ENCODE measurements at places on chromosomes 12 and 14. TPM values are rescaled to one million over a fixed set of nuclear protein-coding genes. Genes with fewer than 3 reads are reported as not detected.

Gene RBM23
- 47.2 TPM for total RNA-seq

Gene AQP6
- 0.31 TPM for total RNA-seq

Gene OR6C1
- total RNA-seq: not detected

Gene TIMM9
- 34.4 TPM for total RNA-seq

- H3K27ac ChIP-seq: no peak overlapping the region
- H3K4me3 ChIP-seq: no peak overlapping the region
- H3K27me3 ChIP-seq: no peaks in the 10 kb centered on the region
- H3K36me3 ChIP-seq: no peaks in the 10 kb centered on the region
- no peaks in the 10 kb centered on the region for H3K4me1 ChIP-seq
These were observed 62.4 kb downstream of the PPM1A start for GRCh38 chr14:60311417-60311816.

- no peaks in the 10 kb centered on the region for H3K4me1 ChIP-seq
- H3K4me3 ChIP-seq: no peak overlapping the region
- H3K27me3 ChIP-seq: no peaks in the 10 kb centered on the region
- no peaks in the 10 kb centered on the region for H3K36me3 ChIP-seq
- no peak overlapping the region for H3K27ac ChIP-seq
These were observed 128.5 kb upstream of the FRMD6 start for GRCh38 chr14:51523243-51523642.

- H3K27me3 ChIP-seq: no peaks in the 10 kb centered on the region
- no peaks in the 10 kb centered on the region for H3K4me1 ChIP-seq
- DNase-seq: no peak
- H3K4me3 ChIP-seq: no peak overlapping the region
- H3K27ac ChIP-seq: no peak overlapping the region
These were observed 173.3 kb upstream of the FAR2 start for GRCh38 chr12:28975564-28976340.

DNA sequence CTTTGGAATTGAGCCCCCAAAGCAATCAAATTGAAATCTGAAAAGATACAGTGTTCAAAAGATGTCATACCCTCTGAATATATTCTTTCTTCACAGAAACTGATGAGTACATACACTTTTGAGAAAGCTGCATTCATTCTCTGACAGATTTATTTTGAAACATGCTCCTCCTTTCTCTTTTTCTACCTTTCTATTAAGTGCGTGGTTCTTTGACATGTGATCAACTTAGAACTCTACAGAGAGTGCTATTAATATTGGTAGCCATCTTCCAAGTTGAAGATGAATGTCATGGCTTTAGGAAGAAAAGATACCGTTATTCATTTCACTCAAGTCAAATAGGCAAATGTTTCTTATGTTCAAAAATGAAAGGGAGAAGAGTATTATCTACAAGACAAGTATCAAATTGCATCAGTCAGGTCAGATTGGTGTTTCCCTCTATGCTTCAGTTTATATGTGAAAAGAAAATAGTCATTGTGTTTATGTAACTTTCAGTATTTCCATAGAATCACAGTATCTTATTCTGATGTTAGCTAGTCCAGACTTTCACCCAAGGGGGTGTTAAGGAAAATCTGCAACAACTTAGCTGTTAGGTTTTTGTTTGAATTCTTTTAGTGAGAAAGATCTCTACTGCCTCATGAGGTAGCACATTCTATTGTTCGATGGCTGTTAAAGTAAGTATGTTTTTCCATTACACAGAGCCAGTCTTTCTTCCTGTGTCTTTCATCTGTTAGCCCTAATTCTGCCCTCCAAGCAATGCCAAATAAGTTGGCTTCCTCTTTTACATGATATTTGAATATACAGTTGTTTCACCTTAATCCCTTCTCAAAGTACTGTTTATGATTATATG lies 55.4 kb upstream of the GARIN2 start:
- H3K4me3 ChIP-seq: no peak overlapping the region
- no peak for DNase-seq
- no peaks in the 10 kb centered on the region for H3K27me3 ChIP-seq

DNA sequence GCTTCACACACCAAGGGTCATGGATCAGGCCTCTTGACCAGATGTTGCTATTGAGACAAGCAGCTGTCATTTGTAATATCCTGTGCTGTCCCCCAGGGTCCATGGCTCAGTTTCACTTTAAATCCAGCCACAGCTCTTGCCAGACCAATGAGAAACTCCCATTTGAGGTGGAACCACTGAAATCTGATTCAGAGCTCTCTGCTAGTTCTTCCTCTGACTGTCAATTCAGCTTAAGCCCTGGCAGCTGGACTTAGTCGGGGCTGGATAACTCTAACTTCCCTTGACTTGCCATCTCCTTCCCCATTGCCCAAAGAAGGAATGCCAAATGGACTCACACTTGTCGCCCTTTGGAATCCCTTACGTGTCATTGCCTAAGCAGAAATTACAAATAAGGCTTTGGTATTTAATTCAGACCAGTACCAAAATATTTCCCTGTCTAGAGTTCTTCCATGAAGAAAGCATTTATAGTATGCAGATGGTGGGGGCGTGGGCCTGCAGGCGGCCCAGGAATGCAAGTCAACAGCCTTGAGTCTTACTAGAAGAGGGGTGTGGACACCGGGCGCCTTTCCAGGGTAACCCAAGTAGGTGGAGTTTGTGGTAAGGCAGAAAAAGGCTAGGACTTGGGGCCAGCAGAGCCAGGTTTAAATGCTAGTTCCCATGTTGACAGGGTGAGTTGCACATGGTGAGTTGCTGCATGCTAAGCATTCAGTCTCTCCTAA lies 96.9 kb upstream of the TMPO start:
- H3K27ac ChIP-seq: no peak overlapping the region
- no peaks in the 10 kb centered on the region for H3K4me1 ChIP-seq
- DNase-seq: no peak
- no peak overlapping the region for H3K4me3 ChIP-seq
- H3K36me3 ChIP-seq: no peaks in the 10 kb centered on the region

DNA sequence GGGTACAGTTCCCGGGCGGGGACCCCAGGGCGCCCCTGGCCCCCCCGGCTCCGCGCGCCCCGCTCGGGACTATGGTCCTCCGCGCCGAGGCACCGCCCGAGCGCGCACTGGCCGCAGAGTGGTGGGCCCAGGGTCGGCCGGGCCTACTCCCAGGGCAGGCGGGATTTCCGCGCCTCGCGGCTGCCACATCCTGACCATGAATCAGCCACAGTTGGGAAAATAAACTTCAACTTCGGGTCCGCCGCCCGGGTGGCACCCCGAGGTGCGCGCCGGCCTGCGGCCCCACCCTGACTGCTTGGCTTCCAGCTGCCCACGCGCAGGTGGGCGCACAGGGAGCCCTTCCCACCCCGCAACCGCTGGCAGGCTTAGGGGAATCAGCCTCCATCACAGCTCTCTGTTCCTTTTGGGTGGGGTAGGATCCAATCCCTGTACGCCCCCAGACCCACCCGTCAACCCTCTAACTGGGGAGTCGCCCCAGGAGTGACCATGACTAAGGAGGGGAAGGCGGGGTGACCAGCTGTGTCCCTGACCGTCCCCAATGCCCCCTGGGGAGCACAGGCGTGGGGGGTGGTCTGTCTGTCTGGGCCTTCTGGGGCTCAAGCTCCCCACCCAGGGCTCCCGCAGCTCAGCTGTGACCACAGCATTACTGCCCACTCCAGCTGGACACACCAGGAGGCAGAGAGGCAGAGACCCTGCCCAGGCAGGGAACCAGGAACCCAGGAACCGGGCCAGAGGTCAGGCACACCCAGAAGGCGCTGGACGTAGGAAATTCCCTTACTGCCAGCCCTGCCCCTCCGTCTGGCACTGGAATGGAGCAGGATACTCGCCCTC lies 678 bp downstream of the INF2 start:
- peaks cover 53% of the 10 kb centered on the region for H3K4me1 ChIP-seq
- no peaks in the 10 kb centered on the region for H3K27me3 ChIP-seq
- H3K36me3 ChIP-seq: peaks cover 6% of the 10 kb centered on the region
- DNase-seq: no peak
- peak overlapping the region; percentile 88 for H3K27ac ChIP-seq

GRCh38 chr14:99548255-99548654 lies 55.8 kb downstream of the CCDC85C start:
- no peak overlapping the region for H3K4me3 ChIP-seq
- peaks cover 63% of the 10 kb centered on the region for H3K4me1 ChIP-seq
- H3K27ac ChIP-seq: no peak overlapping the region
- DNase-seq: no peak

- peaks cover 6% of the 10 kb centered on the region for H3K36me3 ChIP-seq
- H3K27me3 ChIP-seq: no peaks in the 10 kb centered on the region
- peaks cover 40% of the 10 kb centered on the region for H3K4me1 ChIP-seq
- no peak for DNase-seq
- peak overlapping the region; percentile 93 for H3K27ac ChIP-seq
- peak overlapping the region; percentile 32 for H3K4me3 ChIP-seq
These were observed 1.6 kb upstream of the INF2 start for GRCh38 chr14:104687601-104688504.

DNA sequence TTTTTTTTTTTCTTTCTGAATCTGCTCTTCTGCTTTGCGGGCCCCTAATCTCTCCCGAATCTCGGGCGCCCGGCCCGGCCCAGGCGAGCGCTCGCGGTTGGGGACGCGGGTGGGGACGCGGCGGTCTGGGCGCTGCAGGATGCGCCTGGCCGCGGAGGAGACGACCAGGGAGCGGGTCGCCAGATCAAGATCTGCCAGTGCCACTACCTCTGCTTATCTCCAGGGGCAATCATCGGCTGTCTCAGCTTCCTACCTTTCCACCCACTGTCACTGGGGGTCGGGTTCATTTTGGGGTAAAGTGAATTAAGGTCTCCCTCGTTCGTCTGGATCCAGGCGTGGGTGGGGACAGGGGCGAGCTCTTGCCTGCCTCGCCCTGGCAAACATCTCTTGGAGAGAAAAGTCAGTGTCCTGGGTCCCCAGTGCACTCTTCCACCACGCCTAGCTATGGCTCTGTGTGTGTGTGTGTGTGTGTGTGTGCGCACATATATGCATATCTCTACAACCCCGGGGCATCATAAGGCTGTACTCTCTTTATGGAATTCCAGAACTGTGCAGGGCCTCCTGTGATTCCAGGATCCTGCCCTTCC lies 422.3 kb downstream of the VRK1 start:
- H3K27ac ChIP-seq: no peak overlapping the region
- no peaks in the 10 kb centered on the region for H3K4me1 ChIP-seq
- H3K27me3 ChIP-seq: 0 out of 2 replicates have a peak, but pooled peaks cover 4% of the 10 kb centered on the region
- no peaks in the 10 kb centered on the region for H3K36me3 ChIP-seq
- no peak overlapping the region for H3K4me3 ChIP-seq
- DNase-seq: no peak

GRCh38 chr14:50388256-50388931 lies 8.3 kb downstream of the CDKL1 start:
- no peaks in the 10 kb centered on the region for H3K4me1 ChIP-seq
- no peak for DNase-seq
- no peak overlapping the region for H3K4me3 ChIP-seq
- no peaks in the 10 kb centered on the region for H3K27me3 ChIP-seq
- H3K27ac ChIP-seq: no peak overlapping the region

DNA sequence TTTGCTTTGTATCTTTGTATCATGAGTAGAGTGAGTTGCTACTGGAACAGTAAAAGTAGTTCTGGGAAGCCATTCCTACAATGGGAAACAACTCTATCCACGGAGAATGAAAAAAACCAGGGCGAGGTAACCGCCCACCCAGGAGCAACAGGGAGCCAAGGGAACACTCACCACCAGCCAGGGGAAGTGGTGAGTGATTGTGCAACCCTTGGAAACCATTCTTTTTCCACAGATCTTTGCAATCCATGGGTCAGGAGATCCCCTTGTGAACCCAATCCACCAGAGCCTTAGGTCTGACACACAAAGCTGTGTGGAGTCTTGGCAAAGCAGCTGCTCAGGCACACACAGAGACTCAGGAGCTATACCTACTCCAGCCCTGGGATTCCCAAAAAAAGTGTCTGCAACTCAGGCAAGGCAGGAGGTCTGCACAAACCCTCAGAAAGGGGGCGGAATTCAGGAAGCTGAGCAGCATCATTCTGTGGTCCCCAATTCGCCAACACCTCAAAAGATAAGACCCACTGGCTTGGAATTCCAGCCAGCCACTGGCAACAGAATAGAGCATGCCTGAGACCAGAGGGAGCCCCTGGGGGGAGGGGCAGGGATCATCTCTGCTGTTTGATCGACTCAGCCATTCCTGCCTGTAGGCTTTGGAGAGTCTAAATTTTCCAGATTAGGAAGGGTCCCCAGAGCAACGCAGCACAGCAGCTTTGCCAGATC lies 52.1 kb upstream of the PPFIA2 start:
- no peaks in the 10 kb centered on the region for H3K27me3 ChIP-seq
- no peak for DNase-seq
- no peaks in the 10 kb centered on the region for H3K36me3 ChIP-seq
- H3K4me1 ChIP-seq: no peaks in the 10 kb centered on the region

DNA sequence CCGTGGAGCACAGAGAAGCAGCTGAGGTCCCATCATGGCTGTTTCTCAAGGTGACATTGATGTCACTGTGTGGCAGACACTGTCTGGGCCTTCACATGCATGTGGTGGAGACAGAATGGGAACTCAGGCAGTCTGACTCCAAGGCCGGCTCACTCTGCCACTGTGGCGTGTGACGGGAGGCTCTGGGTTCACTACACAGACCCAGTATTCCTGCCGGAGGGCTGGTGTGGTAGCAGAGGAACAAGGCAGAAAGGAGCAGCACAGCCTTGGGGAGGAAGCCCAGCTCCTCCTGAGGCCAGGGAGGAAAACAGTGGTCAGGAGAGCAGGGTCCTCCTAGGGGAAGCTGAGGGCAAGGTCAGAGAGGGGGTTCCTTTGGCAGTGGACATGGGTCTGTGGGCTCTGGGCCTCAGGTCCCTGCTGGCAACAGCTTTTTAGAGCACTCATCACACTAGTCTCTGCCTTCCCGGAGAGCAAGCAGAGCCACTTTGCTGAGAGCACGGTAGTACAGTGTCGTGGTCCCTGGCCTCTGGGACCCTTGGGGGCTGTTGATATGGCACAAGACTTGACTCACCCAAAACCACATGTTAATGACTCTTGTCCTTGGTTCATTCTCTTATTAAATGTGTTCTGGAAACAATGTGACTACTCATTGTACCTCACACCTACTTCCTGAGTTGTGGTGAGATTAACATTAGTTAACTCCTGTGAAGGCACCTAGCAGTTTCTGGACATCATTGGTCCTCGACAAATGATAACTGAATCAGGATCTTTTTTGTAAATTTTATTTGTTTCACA lies 21.3 kb downstream of the DCAF4 start:
- H3K36me3 ChIP-seq: no peaks in the 10 kb centered on the region
- H3K4me3 ChIP-seq: no peak overlapping the region
- no peak for DNase-seq
- no peaks in the 10 kb centered on the region for H3K4me1 ChIP-seq

GRCh38 chr14:25848601-25849000 lies 749.2 kb downstream of the NOVA1 start:
- no peaks in the 10 kb centered on the region for H3K36me3 ChIP-seq
- H3K4me1 ChIP-seq: no peaks in the 10 kb centered on the region
- no peak for DNase-seq
- no peaks in the 10 kb centered on the region for H3K27me3 ChIP-seq
- H3K4me3 ChIP-seq: no peak overlapping the region

- H3K27ac ChIP-seq: no peak overlapping the region
- no peaks in the 10 kb centered on the region for H3K27me3 ChIP-seq
- DNase-seq: no peak
- no peak overlapping the region for H3K4me3 ChIP-seq
- no peaks in the 10 kb centered on the region for H3K4me1 ChIP-seq
These were observed 62.0 kb upstream of the SYT1 start for GRCh38 chr12:78802593-78802992.
